ENCODE measurements at places on chromosomes 6 and 20.

- DNase-seq, result no peak
These were observed 47.4 kb upstream of the FAM83D start for GRCh38 chr20:38878866-38879265.

- no peak for DNase-seq
These were observed 664.7 kb downstream of the QKI start for GRCh38 chr6:164079275-164079600.

GRCh38 chr6:134105940-134106339 is 53.5 kb upstream of the SLC2A12 start:
- DNase-seq, result no peak

DNA sequence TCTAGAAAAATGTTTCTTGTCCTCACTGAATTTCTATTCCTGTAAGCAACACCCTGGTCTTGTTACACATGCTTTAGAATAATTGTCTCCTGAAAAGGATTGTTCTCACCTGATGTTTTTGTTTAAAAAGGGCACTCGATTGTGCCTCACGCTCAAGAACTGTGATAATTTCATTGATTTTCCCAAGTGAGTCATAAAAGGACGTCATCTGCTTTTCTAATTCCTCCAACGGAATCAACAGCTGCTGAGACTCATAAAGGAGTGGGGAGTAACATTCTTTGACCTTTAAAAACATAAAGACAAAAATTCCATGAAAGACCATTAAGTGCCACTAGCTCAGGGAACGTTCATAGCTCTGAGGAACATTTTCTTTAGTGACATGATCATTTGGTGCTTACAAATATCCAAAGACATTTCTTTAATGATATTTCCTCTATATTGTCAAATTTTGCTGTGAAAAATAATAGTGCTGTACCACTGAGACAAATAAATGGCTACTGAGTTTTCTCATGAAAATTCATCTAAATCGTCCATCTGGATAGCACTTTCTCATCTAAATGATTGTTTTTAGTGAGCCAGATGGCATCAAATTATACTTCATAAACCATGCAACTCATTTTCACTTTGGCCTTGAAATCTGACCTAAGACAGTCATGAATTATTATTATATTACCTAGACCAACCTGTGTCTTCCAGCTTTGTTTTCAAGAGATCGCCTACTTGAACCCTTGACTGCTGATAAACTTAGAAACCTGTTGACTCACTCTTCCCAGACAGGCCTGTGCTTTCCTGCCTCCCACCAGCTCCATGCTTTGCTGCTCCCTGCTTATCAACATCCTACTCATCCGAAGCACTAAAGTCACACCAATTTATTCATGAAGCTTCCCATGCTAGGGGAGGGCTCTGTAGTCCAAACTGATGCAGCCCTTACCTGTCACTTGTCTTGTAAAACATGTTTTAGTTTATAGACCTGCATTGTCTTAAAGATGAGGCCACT is 178.2 kb downstream of the SYNE1 start:
- no peak for DNase-seq

DNA sequence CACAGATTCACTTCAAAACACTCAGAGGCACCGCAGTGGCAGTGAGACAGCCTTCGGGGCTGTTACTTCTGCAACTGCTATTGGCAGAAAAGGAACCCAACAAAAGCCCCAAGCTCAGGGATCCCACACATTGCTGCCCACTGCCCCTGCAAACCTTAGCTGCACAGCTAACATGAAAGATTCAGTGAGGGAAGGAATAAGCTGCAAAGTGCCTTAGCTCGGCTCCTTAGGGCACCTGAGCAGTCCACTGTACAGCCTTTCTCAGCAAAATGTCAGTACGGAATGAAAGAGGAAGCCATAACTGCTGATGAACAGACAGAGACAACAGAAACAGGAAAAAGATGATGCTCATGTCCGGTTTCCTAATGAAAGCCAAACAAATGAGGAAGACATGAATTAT is 179.7 kb upstream of the SHLD1 start:
- DNase-seq, result no peak

- no peak for DNase-seq
These were observed 406.1 kb upstream of the MARCKS start for GRCh38 chr6:113451049-113451448.

DNA sequence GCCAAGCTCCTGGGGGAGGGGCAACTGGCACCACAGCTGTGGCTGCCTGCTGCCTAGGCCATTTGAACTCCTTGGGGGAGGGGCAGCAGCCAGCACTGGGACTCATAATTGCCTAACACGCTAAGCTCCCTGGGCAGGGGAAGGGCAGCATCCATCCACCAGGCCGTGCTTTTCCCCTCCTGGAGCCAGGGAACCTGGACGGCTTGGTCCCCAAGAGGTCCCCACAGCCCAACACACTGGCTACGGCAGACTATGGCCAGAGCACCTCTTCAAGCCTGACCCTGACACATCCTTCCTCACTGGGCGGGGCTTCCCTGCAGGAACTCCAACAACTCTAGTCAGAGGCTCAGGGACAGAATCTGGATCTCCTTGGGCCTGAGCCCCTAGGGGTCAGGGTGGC is 269.4 kb downstream of the RNF144B start:
- DNase-seq, result no peak

- no peak for DNase-seq
These were observed 53.5 kb downstream of the HIVEP2 start for GRCh38 chr6:142891454-142891853.

DNA sequence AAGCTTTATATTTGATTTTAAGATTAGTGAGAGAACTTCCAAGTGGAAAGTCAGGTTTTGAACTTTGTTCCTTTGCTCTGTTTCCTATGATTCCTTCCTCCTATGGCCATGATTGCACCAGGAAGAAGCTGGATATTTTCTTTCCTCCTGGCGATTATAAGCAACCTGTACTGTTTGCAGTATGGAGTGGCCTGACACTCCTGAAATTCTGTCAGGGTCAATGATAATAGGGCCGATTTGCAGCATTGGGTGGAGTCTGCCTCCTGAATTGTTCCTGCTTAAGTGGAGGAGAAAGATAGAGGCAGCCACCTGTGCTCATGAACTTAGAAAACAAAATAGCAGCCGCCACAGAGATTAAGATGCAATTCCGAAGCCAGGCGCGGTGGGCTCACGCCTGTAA is 9.8 kb upstream of the FAM217A start:
- DNase-seq, result no peak

- DNase-seq, result no peak
These were observed 17.1 kb upstream of the RIMS4 start for GRCh38 chr20:44827401-44827800.

GRCh38 chr6:99130897-99131873 is 183.4 kb upstream of the FBXL4 start:
- DNase-seq, result no peak

DNA sequence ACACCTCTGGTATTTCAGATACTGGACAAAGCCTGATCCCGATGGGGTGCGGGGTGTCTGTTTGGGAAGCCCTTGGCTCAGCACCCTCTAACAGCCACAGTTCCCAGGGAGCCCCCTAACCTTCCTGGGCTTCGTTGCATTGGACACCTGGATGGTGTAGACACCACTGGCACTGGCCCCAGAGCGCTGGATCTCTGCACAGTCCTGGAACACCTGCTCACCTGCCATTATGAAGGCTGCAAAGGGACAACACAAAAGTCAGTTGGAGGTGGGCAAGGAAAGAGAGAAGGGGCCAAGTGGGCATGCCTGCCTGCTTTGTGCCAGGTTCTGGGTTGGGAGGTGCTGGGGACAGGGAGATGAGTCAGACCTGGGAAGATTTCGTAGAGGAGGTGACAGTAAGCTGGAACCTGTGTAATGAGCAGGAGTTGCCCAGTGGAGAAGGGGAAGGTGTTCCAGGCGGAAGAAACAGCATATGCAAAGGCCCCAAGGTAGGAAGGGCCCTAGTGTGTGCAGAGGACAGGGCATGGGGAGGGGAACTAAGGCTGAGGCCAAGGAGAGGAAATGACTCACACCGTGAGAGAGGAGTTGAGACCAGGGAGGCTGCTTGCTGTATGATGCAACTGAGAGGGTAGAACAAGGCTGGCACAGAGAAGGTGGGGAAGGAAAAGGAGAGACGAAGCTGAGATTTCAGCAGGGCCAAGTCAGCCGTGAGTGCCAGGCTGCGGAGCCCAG is 34.9 kb downstream of the ANGPT4 start:
- DNase-seq, result peak; percentile 38

DNA sequence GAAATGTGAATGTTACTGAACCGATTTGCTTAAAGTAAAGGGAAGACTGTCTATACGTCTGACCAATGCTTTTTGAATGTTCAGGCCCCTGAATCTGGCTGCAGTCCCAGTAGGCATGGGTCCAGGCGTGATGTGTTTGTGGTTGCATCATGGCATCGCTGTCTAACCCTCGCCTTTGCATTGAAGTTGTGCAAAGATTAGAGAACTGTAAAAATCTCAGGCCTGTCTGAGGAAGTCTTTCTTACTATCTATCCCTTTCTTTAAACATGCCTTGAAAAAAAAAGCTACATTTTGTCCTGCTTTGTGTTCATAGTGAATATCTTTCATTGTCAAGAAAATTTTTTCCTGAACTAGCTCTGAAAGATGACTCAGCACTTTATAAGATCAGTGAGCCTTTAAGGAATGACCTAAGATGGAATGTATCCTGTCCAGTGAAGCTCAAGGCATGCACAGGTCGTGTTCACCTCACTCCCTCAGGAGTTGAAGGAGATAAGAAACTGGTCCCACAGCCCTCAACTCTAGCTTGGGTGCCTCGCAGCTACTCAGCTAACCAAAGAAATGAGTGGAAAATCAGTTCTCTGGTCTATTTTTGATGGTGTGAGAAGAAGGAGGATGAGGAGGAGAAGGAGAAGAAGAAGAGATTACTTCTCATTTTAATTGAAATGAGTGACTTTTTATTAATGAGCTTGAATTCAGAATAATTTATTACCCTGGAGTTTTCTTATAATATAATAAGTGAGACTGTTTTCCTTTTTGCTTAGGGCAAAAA is 48.6 kb downstream of the TPD52L1 start:
- DNase-seq, result peak; percentile 66

GRCh38 chr6:149271348-149272340 is 45.9 kb upstream of the TAB2 start:
- DNase-seq, result no peak

DNA sequence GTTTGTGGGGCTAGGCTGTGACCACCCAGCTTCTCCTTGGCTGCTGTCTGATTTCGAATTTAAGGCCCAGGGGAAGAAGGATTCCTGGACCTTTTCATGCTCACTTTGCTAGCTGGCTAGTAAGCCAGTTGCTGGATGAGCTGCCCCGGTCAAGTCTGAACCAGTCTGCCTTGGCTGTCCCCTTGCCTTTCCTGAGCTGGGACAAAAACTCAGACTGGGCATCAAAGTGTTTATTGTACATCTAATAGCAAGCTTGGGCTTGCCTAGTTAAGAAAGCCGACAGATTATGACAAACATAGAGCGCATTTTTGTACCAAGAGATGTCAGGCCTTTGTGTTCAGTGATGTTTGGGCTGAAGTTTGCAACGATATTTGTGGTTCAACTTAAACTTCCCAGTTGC is 750 bp upstream of the PAK5 start:
- no peak for DNase-seq

- no peak for DNase-seq
These were observed 404 bp downstream of the CEP162 start for GRCh38 chr6:84227044-84227433.

- DNase-seq, result no peak
These were observed 260.2 kb upstream of the IRAK1BP1 start for GRCh38 chr6:78607189-78607588.

- DNase-seq, result no peak
These were observed 173.8 kb downstream of the VEGFA start for GRCh38 chr6:43943781-43944250.

All from Panc1 (cell line).